ENCODE measurements at places on chromosomes 16 and 17. TPM values are rescaled to one million over a fixed set of nuclear protein-coding genes. Genes with fewer than 3 reads are reported as not detected.

Gene NKIRAS2
- total RNA-seq: 45.0 TPM

Gene ASGR1
- 1.0 TPM for total RNA-seq

Gene KSR1
- total RNA-seq: 64.0 TPM

Gene USP43
- total RNA-seq: 0.91 TPM

Gene TBC1D3G
- not detected for total RNA-seq

Gene ADAMTS18
- total RNA-seq: 0.16 TPM

Gene KNOP1
- 12.9 TPM for total RNA-seq
